HAP-1 (cell line): ENCODE measurements at places on chromosomes 6 and 20.
A peak's percentile ranks its signal among the peaks of the same experiment; 100 is the strongest.

GRCh38 chr6:44122801-44123200, 4.5 kb downstream of the MRPL14 start:
- peak; percentile 23 for DNase-seq

DNA sequence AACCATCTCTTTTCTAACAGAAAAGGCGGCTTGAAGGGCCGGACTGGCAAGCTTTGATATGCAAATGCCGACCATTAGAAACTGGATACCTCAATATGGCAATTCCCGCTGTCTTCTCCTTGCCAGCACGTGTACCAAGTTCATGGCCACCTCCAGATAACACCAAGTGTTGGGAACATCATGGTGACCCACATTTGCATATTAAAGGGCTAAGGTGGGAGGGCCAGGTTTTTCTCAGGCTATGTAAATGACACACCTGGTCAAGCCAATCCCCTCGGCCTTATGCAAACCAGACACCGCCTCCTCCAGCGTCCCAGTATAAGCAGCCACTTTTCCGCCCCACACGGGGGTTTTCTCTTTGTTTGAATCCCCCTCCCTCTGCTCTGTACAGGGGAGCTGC, 110.7 kb downstream of the DACT2 start:
- peak; percentile 52 for DNase-seq

- peak; percentile 75 for DNase-seq
Observed at GRCh38 chr6:20952699-20953474, 418.6 kb downstream of the CDKAL1 start.

DNA sequence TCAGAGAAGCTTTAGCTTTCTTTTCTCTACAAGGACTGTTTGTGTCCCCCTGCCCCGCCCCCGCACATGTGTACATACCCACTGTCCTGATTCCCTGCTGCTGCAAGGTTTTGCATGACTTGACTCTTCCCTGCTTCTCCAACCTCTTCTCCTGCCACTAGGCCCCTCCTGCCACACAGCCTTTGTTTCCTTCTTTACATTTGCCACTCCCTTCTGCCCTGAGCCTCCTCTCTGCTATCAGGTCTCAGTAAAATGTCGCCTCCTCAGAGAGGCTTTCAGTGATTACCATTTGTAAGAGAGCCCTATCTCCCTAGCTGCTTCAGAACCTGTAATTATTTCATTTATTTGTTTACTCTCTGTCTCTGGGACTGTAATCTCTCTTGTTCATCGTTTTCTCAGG, 56.4 kb upstream of the VSTM2L start:
- DNase-seq = peak; percentile 57

DNA sequence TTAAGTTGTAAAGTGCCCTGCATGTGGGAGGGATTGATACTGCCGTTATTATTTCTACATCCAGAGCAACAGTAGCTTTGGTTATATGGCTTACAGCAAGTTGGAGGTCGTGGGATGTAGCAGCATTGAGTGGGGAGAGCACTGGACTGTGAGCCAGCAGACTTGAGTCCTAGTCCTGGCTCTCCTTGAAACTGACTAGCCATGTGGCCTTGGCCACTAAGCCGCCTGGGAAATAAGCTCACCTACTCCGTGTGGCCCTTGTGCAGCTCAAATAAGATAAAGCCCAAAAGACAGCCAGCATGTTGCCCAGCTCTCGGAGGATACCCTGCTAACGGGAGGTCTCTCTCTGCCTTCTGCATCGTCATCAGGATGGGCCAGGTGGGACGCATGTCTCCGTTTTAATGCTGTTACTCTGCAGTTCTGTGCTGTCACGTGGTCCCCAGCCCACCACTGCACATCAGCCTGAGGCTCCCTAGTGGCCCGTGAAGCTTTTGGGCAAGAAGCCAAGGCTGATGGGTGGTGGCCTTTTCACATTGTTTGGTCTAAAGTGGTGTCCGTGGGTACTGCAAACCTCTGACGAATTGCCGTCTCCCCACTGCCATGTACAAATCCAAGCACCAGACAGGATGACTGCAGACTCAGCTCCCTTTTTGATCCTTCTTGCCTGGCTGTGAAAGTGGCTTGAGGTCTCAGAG, 7.9 kb downstream of the EPB41L1 start:
- DNase-seq = no peak

- DNase-seq = no peak
Observed at GRCh38 chr6:135577059-135577538, 79.6 kb upstream of the AHI1 start.

DNA sequence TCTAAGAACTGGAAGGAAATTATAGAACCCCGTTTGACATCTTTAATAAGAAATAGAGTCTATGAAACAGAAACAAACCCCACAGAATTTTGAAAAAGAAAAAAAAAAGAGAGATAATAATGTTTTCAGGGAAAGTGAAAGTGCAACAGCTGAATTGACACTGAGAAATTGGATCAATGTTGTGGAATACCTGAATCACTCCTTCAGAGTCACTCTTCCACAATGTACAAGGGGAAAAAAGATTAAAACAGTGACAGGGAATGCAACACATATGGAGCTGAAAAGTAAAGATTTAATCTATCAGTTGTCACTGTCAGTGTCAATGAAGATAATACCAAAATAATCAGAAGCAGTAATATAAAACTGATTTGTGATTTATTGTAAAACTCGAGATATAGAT, 520.8 kb upstream of the HS3ST5 start:
- no peak for DNase-seq

DNA sequence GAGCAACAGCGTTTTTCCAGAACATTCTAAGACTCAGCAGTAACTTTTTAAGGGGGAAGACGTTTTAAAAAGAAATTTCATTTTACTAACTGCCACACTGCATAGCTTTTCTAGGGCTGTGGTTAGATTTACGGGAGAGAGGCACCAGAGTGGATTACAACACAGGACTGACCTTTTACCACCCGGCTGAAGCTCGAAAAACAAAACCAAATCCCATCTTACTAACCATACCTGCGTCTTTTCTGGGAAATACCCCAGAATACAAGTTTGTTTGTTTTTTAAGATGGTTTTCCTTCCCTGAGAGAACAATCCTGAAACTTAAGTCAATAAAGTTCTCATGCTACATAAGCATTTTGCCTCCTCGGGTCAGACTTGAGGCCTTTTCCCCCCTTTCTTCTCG, 209.3 kb upstream of the SOX4 start:
- no peak for DNase-seq

DNA sequence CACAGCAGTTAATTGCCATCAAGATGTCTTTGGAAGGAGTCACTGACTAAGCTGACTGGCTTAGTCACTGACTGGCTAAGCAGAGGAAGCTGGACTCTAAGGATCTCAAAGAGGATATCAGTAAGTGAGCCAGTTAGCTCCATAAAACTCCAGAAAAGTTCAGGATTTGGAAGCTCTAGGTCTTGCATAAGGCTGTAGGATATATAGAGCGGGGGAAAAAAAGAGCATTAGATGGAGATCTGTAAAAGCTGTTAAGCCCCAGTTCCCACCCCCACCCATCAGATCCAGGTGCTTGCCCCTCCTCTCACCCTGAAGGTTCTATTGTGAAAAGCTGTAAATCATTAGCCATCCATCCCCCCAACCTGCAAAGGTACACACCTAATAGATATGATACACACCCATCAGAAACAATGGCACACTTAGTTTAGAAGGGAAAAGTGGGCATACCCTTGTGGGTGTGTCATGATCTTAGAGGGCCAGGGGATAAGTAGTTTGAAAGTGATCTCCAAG, 32.2 kb downstream of the CARMIL1 start:
- DNase-seq = no peak

DNA sequence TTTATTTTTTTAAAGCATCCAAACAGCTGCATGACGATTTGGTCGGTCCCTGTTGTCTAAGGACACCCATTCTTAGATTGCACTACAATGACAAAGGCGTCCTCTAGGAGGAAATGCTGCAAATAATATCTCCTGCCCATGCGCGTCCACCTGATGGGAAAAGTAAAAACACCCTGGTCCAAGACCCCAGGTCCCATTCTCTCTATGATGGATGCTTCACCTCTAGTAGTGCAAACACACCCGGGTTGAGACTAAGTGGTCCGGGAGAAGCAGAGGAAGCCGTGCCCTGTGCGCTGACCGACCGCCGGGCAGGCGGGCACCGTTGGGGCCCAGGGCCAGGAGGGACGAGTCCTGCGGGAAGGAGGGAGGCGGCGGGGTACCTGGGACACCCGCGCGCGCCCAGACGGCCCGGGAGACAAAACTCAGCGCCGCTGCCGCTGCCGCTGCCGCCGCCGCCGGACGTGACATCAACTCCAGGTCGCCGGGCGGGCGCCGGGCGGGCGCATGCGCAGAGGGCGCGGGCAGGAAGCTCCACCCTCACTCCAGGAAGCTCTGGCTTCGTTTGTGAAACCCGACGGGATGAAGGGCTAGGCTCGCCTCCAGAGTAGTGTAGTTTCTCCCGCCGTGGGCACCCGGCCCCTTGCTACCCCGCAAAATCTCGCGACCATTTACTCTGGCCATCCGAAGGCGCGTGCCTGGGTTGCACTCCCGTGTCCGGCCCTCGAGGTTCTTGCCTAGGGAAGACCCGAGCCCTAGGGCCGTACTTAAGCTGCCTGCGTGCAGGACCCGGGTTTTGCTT, at the start of gene TBC1D7:
TSS of gene TBC1D7 (minus strand) at position 462 of the 799 bp plus-strand sequence. CDS start 1,639 bp downstream, outside the sequence.
- DNase-seq = peak; percentile 95

DNA sequence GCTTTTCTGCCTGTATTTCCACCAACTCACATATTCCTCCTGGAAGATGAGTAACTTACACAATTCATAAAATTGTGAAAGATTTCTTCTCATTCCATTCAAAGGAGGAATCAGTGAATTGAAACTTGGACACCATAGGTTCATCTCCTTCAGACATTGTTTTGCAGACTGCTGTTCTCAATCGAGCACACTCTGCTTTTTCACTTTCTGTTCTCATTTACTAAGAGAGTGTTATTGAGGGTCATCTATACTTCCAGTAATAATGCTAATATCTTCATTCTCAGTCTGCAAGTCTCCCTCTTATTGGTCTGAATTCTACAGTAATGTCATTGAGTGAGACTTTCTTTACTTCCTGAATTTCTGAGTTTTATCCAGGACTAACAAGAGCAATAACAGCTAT, 67.5 kb upstream of the FUT9 start:
- DNase-seq = no peak

DNA sequence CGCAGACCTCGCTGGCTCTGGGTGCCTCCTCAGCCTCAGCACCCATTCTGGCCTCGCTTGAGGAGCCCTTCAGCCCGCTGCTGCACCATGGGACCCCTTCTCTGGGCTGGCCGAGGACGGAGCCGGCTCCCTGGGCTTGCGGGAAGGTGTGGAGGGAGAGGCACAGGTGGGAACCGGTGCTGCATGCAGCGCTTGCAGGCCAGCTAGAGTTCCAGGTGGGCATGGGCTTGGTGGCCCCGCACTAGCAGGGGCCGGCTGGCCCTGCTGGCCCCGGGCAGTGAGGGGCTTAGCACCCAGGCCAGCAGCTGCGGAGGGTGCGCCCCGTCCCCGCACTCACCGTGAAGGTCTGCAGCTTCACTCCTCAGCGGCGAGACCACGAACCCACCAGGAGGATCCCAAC, 30.4 kb downstream of the DEFB114 start:
- DNase-seq = no peak

DNA sequence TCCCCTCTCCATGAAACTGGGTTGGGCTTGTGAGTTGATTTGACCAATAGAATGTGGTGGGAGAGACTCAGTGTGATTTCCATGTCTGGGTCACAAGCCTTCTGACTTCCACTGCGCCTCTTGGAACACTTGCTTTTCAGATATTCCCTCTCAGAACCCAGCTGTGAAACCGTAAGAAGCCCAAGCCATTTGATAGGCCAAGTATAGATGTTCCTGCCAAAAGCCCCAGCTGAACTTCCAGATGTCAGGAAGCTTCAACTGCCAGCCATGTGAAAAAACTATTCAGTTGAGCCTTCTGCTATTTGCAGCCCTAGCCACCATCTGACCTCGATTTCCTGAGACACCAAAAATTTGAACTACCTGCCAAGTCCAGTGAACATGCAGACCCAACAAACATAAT, 387.8 kb upstream of the GJE1 start:
- no peak for DNase-seq

- no peak for DNase-seq
Observed at GRCh38 chr6:16432075-16433032, 194.0 kb downstream of the GMPR start.
